Activated T-helper 1 cell treated with anti-CD3 and anti-CD28 coated beads, Interleukin-12 subunit alpha, Interleukin-12 subunit beta, Interleukin-2, Interleukin-4 antibody, amounts not matched to agents 30 ng/mL and 10 ng/mL and 1 ng/mL, durations not matched to agents 14 hours and 24 hours and 36 hours (primary cell): ENCODE measurements at places on chromosomes 3 and 15.

DNA sequence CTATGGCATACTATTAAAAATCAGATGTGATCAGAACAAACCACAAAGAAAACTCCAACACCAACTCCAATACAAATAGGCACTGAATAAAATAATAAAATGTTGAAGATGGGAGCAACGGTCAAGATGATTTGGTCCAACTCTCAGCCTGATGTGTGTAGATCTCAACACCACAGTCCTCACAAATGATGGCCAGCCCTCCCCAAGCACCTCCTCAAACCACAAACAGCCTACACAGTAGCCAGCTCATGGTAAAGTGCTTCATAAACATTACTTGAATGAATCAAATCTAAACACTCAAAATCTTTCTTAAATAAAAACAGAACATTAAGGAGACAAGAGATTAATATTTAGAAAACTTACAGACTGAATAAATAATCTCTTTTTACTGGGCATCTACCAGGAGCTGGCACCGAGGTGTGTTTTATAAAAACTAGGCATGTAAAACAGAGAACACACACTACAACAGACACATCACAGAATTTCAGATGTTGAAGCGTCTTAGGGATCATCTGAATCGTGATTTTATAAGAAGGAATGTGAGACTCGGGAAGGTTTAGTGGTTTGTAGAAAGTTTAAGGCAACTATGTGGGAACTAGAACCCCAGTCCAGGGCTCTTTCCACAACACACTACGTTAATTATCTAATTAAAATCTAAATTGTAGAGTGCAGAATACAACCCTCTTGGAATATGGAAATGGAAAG, 102.4 kb downstream of the MYLK start:
- no peaks in the 10 kb centered on the region for H3K4me1 ChIP-seq
- peaks cover 8% of the 10 kb centered on the region for H3K27me3 ChIP-seq
- DNase-seq, result no peak
- no peaks in the 10 kb centered on the region for H3K36me3 ChIP-seq

DNA sequence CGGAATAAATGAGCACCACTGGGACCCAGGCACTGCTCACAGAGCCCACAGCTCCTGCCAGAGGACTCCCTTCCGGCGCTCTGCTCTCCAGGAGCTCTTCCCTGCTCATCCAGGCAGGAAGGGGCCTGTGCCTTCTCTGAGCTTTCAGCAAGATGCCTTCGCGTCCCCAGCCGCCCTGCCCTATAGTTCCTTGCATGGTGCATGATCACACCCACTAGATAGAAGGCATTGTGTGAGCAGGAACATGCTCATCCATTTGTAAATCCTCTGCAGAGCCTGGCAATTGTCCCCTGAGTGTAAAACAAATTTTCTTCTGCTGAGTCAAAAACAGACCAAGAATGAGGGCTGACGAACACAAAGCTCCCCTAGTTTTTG, 181.6 kb downstream of the MEGF11 start:
- H3K27me3 ChIP-seq, result peaks cover 8% of the 10 kb centered on the region
- H3K27ac ChIP-seq, result no peak overlapping the region
- no peak overlapping the region for H3K4me3 ChIP-seq

DNA sequence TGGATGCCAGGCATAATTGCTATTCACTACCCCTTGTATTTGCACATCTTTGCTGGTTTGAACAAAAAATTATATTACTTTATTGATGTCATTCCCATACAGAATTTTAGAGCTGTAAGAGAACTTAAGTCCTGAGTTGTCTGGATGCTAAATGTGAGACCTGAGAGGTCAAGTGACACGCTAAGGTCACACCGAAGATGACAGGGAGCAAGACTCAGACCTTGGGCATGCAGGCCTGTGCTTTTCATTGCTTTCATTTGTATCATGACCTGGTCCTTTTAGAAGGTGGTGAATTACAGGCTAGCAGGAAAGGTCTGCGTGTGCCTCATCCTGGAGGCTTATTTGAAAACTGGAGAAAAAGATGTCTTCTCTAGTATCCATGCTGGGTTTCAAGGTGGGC, 312.0 kb upstream of the RASGRP1 start:
- H3K4me3 ChIP-seq, result no peak overlapping the region
- H3K27me3 ChIP-seq, result peaks cover 3% of the 10 kb centered on the region
- H3K36me3 ChIP-seq, result no peaks in the 10 kb centered on the region
- no peak overlapping the region for H3K27ac ChIP-seq

GRCh38 chr15:70137967-70138366, 40.2 kb upstream of the TLE3 start:
- peaks cover 32% of the 10 kb centered on the region for H3K4me1 ChIP-seq
- DNase-seq, result no peak
- no peak overlapping the region for H3K4me3 ChIP-seq
- no peaks in the 10 kb centered on the region for H3K36me3 ChIP-seq
